NCI-H1105 (cell line): ENCODE measurements at places on chromosomes 12 and 14.

- no peak for DNase-seq
Measured at GRCh38 chr14:88321692-88322503, 1.2 kb downstream of the KCNK10 start.

- DNase-seq: peak; percentile 29
Measured at GRCh38 chr14:34324363-34324795, 137.7 kb downstream of the SPTSSA start.

DNA sequence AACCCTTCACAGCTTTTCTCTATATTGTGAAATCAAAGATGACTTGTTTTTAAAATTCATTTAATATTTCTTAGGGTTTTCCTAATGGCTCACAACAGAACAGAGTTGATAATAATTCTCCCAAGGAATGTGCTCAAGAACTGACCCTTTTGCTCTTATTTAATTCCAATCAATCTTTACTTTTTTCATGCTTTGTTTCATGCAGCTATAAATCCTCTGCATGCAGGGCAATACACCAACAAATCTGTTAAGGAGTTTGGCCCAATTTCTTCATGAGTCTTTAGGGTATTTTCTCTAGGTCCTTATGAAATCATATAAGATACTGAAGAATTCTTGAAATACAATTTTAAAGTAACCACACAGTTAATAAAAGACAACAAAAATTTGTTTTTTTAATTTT, 264.2 kb downstream of the SLC6A15 start:
- no peak for DNase-seq

DNA sequence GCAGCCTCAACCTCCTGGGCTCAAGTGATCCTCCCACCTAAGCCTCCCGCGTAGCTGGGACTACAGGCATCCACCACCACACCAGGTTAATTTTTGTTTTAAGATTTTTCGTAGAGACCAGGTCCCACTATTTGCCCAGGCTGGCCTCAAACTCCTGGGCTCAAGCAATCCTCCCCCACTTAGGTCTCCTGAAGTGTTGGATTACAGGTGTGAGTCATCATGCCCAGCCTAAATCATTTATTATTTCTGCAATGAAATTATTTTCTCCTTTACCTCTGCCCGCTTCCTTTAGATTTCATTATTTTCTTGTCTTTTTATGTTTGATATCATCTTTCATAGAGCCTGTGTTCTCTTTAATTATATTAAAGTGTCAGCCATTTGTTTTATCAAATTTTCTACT, 165.2 kb upstream of the OTX2 start:
- no peak for DNase-seq

DNA sequence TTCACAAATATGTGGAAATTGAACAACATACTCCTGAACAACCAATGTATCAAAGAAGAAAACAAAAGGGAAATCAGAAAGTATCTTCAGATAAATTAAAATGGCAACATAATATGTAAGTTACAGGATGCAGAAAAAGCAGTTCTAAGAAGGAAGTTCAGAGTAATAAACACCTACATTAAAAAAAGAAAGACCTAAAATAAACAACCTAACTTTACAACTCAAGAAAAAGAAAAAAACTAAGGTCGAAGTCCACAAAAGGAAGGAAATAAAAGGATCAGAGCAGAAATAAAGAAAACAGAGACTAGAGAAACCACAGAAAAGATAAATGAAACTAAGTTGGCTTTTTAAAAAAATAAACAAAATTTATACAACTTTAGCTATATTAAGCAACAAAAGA, 59.2 kb downstream of the EGLN3 start:
- no peak for DNase-seq

DNA sequence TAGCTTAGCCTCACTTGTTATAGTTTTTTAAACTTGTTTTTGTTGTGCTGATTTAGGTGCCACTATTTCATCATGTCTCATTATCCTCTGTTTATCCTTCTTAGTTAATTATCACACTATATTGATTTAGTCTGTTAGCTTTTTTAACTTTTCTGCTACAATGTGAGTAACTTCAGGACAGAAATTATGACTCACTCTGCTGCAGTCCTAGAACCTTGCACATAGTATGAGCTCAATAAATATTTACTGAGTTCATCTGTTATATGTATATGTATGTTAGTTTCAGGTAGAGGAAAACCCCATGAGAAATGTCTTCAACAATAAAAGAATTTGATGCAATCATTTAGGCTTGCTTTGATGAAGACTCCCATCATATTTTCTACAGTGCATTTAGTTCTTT, 224.3 kb upstream of the NAV3 start:
- no peak for DNase-seq

DNA sequence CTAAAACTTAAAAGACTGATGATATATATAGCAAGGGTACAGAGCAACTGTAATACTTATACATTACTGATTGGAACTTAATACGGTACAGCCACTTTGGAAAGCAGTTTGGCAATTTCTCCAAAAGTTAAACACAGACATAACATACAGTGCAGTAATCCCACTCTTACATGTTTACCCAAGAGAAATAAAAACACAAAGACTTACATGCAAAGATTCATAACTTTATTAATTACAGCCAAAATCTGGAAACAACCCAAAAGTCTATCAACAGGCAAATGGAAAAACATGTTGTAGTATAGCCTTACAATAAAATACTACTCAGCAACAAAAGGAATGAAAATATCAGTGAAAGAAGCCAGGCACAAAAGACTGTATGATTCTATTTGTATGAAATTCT, 84.6 kb downstream of the GARIN6 start:
- DNase-seq: no peak

- DNase-seq: peak; percentile 9
Measured at GRCh38 chr12:90851800-90852718, 102.9 kb downstream of the CCER1 start.

GRCh38 chr14:99125113-99125512, 146.9 kb downstream of the BCL11B start:
- no peak for DNase-seq

DNA sequence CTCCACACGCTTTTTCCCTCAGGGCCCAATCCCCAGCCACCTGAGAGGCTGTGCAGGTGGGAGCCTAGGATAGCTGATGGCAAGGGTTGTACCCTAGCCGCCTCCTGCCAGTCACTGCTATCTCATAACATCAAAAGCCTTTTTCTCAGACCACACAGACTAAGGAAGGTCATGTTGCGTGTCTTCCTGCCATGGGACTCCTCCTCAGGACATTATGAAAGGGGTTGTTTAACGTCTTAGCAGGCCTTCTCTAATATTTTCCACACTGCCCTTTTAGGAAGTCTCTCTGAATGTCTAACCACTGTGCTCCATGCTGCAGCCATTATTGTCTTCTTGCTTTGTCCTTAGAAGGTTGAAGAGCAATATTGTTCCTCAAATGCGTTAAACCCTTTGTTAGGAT, 7.6 kb upstream of the SMUG1 start:
- DNase-seq: no peak

DNA sequence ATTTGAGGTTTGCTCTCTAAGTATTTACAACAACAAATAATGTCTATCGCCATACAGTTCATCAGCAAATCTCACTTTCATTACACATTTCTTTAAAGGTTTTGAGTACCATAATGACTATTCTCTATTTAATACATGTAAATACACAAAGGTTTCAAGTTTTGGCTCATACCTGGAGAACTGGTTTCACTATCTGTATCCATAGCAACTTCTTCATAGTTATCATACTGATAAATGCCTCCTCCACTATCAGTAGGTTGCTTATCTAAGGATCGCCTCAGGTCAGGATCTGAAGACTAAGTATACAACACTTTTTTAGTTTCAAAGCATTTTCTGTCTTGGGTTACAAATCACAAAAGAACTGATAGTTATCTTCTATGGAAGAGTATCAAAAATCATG, 21.4 kb downstream of the ZFC3H1 start:
- DNase-seq: no peak

DNA sequence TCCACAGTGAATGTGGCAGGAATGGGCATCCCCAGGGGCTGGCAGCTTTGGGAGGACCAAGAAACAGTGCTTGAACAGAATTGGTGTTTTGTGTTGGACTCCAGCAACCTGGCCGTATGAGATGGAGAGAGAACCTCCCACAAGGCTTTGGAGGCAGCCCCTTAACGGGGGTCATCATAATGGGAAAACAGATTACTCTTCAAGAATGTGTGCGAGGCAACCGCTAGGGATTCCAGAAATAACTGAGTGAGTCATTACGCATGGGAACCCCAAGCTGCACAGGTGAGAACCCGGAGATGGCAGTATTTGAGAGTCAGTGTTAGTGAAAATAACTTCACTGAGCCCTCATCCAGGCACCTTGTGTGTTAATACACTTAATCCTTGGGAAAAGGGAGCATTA, 567.8 kb upstream of the TBX3 start:
- DNase-seq: no peak

DNA sequence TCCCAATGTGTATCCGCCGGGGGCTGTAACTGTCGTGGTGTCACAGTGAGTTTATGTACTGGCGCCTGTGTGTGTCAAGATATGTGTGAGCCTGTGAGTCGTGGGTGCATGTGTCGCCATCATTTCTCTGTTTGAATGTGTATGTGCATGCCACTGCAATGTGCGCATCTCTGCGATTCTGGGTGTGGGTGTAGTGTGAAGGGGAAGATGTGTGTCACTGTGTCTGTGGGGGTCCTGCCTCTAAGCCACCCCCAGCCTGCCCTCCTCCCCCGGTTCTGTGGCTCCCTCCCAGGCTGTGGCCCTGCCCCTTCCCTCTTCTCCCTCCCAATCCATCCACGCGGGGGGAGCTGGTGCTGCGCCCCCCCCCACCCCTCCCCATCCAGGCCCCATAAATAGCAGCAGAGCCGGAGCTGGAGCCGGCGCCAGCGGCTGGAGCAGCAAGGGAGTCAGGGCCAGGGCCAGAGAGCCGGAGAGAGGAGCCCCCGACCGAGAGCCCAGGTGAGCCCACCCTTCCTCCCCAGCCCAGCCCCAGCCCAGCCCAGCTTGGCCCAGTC, at the start of gene CPNE6:
Gene CPNE6 (plus strand): TSS at position 419 of the 554 bp plus-strand sequence. CDS start 1,375 bp downstream, outside the sequence.
- no peak for DNase-seq

DNA sequence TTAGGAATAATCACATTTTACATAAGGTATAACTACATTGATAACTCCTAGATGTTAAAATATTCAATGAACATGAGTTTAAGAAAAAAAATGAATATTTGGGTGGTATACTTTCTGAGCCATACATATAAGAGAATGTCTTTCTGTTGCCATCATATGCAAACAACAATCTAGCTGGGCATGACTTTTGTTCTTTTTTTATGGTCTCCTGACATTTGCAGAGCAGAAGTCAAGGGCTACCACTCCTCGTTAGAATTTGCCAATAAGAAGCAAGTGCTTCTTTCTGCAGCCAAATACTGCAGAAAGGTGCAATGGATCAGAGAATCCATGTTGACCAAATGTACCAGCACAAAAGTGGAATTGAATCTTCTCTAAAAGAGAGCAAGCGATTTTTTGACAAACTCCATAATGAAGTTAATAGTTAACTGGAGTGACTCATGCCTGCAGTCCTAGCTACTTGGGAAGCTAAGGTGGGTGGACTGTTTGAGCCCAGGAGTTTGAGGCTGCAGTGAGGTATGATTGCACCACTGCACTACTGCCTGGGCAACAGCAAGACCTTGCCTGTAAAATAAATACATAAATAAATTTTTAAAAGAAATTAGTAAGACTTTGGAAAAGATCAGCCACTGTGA, 25.5 kb upstream of the CCDC91 start:
- DNase-seq: no peak

- no peak for DNase-seq
Measured at GRCh38 chr12:132600048-132601032, 10.0 kb downstream of the LRCOL1 start.

DNA sequence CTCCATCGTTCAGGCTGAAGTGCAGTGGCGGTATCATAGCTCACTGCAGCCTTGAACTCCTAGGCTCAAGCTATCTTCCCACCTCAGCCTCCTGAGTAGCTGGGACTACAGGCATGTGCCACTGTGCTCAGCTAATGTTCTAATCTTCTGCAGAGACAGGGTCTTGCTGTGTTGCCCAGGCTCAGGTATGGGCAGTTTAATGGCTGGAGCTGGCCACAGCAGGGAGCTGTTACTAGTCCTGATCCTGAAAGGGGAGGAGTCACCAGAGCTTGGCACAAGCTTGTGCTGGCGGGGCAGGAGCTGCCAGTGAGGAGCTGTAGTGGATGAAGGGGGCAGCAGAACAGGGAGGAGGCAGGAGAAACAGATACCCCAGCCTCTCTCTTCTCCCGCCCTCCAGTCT, 10.6 kb downstream of the TMEM120B start:
- no peak for DNase-seq

DNA sequence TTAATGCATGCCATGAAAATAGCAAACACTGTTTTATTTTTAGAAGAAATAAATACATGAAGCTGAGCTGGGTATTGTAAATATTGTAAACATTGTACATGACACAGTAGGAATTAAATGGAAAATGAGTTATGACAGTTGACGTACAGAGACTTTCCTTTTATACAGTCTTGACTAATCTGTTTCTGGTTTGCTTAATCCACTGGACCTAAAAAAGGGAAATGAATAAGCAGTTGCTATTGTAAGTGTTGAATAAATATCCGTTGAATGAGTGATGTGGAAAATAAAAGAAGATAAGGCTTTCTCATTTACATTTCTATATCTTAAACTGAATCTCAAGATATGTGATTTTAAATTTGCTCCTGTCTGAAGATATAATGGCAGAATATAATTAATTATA, 15.0 kb downstream of the PMCH start:
- no peak for DNase-seq

- no peak for DNase-seq
Measured at GRCh38 chr12:2009623-2010022, 5.4 kb upstream of the DCP1B start.

- no peak for DNase-seq
Measured at GRCh38 chr12:27808841-27809240, 28.8 kb upstream of the MANSC4 start.

GRCh38 chr12:65494537-65494936, 216.1 kb downstream of the MSRB3 start:
- no peak for DNase-seq

DNA sequence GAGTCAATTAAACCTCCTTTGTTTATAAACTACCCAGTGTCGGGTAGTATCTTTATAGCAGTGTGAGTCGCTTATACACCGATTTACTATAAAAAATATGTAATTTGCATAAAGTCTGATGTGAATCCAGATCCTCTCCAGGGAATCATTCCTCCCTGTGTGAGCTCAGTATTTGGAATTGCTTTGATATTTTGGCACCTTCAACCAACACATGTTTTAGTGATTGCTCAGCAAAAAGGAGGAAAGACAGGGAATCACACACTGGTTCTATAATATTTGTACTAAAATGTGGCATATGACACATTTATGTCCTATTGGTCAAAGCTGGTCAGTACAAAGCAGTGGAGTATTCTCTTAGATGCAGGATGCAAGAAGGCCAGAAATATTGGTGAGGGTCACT, 703.9 kb upstream of the ATXN7L3B start:
- no peak for DNase-seq

- DNase-seq: no peak
Measured at GRCh38 chr12:78406828-78407227, 457.7 kb upstream of the SYT1 start.

DNA sequence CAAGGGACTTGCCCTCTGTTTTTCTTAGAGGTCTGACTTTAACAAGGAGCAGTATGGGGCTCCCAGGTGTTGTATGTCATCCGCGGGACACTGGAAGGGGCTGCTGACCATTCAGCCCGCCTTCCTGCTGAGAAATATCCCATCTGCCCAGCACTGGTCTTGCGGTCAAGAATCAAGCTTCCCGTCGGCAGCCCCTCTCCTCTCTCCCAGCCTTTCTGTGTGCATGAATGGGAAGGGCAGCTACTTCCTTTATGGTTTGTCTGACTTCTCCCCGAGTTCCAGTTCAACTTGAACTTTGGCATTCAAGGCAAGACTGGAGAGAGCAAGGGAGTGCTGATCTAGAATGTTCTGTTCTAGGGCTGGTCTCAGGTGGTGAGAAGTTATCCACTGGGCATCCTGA, 51.5 kb downstream of the PSMA6 start:
- DNase-seq: no peak
